IMR-90 (cell line): ENCODE measurements at places on chromosomes 12 and 14. TPM values are rescaled to one million over a fixed set of nuclear protein-coding genes. Genes with fewer than 3 reads are reported as not detected.

DNA sequence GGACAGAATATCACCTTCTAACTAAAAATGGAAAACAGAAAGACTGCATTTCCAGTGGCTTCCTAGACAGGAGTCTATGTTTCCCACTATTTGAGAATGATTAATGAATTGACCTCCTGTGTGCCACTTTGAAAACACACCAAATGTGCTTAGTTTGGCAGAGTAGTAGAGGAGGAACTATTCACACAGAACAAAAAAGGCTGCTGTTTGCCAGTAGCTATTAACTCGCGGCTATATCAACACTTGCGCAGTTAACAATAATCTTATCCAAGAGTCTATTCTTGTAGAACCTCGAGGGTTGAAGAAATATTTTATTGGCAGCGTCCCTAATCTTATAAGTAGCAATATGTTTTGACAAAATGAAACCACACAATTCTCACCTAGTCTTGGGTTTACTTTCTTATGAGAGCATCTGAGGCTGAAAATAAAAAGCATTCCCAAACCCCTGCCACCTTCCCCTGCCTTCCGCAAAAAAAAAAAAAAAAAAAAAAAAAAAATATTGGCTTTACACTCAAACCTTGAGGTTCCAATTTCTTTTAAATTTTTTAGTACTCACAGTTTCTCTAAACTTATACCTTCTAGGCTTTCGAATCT lies 127.3 kb upstream of the FLRT2 start:
- DNase-seq: no peak
- H3K27ac ChIP-seq: no peak overlapping the region
- H3K27me3 ChIP-seq: no peaks in the 10 kb centered on the region
- no peaks in the 10 kb centered on the region for H3K4me1 ChIP-seq
- no peak overlapping the region for H3K4me3 ChIP-seq
- no peaks in the 10 kb centered on the region for H3K36me3 ChIP-seq

GRCh38 chr14:90536092-90536491 lies 139.3 kb downstream of the CALM1 start:
- no peak overlapping the region for H3K4me3 ChIP-seq
- H3K27me3 ChIP-seq: no peaks in the 10 kb centered on the region
- DNase-seq: no peak
- no peak overlapping the region for H3K27ac ChIP-seq
- H3K4me1 ChIP-seq: peaks cover 6% of the 10 kb centered on the region

GRCh38 chr12:100840748-100841147 lies 46.2 kb downstream of the ANO4 start:
- H3K27me3 ChIP-seq: no peaks in the 10 kb centered on the region
- H3K27ac ChIP-seq: no peak overlapping the region
- H3K4me1 ChIP-seq: peaks cover 4% of the 10 kb centered on the region
- H3K36me3 ChIP-seq: no peaks in the 10 kb centered on the region
- no peak for DNase-seq

DNA sequence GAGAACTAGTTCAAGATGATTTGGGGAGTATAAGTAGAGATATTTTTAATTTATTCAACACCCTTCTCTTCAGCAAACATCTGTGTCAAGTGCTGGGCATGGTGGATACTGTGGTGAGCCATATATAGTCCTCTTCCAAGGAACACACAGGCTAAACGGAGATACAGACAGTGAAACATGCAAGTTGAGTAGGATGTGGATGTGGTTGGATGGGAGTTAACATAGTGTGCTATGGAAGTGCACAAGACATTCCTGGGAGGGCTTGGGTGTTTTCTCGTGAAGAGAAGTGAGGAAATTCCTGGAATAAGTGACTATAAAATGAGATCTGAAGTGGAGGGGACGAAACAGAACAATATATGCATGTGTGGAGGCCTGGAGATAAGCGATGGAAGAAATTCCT lies 181.1 kb upstream of the NPAS3 start:
- H3K36me3 ChIP-seq: no peaks in the 10 kb centered on the region
- H3K27me3 ChIP-seq: no peaks in the 10 kb centered on the region
- H3K27ac ChIP-seq: no peak overlapping the region
- H3K4me3 ChIP-seq: no peak overlapping the region
- no peak for DNase-seq

DNA sequence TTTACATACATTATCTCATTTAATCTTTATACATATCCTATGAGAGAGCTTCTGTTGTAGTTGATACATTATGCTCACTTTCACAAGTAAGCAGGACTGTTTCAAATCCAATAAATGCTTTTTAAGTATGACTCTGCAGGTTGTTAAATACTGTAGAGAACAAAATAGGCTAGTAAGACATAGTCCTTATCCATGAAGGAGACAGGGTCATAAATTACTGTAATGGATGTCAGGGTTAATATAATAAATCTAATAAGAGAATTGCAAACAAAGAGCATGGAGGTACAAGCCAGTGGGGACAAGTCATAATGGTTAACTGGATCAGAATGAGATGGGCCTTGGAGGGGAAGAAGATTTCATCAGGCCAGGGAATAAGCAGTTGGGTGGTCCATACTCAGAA lies 303.8 kb upstream of the RGS6 start:
- H3K4me1 ChIP-seq: peaks cover 2% of the 10 kb centered on the region
- DNase-seq: no peak
- peaks cover 7% of the 10 kb centered on the region for H3K36me3 ChIP-seq
- H3K27me3 ChIP-seq: no peaks in the 10 kb centered on the region
- H3K27ac ChIP-seq: no peak overlapping the region

- no peak overlapping the region for H3K27ac ChIP-seq
- DNase-seq: peak; percentile 20
- H3K36me3 ChIP-seq: no peaks in the 10 kb centered on the region
Measured at GRCh38 chr14:69943084-69943780, 64.0 kb downstream of the SMOC1 start.

DNA sequence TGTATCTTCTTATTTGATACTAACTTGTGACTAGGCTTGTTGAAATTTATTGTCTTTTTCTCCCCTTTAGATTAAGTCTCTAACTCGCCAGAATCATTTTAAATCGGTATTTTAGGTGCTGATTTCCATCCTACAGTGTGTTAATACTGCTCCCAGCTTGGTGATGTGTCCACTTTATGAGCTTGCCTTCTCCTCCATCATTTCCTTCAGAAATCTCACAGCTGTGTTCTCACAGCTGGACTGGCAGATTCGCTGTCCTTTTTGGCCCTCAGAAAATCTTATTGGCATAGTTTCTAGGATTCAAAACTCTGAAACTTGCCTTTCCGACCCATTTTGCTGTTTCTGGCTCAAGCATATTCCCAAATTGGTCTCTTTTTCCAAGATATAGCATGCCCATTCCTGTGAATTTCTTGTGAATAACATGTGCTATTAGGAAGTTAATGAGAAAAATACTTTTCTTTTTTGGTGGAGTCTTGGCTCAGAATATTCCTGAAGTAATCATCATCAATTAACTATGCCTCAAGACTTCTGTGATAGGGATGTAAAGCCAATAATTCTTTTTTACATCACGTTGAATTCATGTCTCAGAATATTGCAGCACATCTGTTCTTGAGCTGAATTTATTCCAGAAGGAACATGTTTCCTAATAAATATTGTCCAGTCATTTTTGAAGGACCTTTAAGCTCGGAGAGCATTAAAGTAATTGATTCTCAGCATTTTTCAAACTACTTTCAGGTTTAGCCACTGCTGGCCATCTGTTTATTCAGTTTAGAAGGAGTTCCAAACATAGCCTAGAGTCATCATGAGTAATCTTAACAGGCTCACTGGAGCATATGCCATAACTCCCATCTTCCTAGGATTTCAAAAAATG lies 50.0 kb upstream of the USP44 start:
- no peaks in the 10 kb centered on the region for H3K36me3 ChIP-seq
- no peak overlapping the region for H3K4me3 ChIP-seq
- DNase-seq: peak; percentile 94
- H3K4me1 ChIP-seq: peaks cover 15% of the 10 kb centered on the region

DNA sequence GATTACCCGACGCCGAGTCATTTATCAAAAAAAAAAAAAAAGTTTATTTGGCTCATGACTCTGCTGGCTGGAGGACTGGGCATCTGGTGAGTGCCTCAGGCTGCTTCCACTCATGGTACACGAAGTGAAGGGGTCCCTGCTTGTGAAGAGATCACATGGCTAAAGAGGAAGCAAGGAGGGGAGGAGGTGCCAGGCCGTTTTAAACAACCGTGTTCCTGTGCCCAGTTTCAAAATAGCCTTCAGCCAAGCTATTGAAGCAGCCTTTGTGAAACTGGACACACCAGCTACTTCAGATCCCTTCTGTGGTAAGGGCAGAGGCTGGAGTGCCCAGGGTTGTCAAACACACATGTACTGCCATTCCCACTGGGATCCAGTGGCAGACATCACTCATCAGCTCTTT lies 7.6 kb downstream of the POP5 start:
- H3K4me3 ChIP-seq: no peak overlapping the region
- H3K27ac ChIP-seq: no peak overlapping the region
- no peaks in the 10 kb centered on the region for H3K4me1 ChIP-seq
- no peak for DNase-seq
- H3K36me3 ChIP-seq: peaks cover 69% of the 10 kb centered on the region
- no peaks in the 10 kb centered on the region for H3K27me3 ChIP-seq

DNA sequence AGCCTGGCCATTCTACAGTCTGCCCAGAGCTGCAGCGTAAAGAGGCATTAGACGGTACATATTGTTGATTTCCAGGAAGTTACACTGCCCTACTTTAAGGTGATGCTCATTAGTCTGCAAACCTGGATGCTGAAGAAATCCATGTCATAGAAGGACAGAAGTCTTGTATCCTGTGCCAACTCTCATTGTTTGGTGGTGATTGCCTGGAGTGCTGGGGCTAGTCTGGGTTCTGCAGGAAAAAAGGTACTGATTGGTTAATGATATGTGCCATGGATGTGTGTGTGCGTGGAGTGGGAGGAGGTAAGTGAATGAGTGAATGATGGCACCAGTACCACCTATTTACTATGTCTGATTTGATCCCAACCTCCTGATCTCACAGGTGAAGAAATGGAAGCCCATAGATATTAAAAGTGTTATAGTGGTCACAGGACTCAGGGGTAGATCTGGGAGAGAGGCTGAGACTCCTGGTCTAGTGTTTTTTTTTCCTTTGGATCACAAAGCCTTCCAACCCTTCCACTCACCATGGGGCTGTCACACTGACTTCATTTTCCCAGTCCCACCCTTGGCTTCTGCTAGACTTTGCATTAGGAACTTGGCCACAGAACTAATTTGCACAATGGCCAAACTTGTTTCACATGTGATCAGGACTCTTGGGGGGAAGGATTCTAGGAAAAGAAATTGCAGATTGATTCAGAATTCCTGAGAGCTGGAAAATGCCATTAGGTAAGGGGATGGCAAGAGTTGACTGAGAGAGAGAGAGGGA lies 96.1 kb downstream of the TMX1 start:
- peaks cover 17% of the 10 kb centered on the region; the same call in 1 of the 2 replicates for H3K4me1 ChIP-seq
- H3K4me3 ChIP-seq: no peak overlapping the region
- no peak overlapping the region for H3K27ac ChIP-seq
- DNase-seq: no peak
- H3K36me3 ChIP-seq: no peaks in the 10 kb centered on the region
- H3K27me3 ChIP-seq: no peaks in the 10 kb centered on the region

DNA sequence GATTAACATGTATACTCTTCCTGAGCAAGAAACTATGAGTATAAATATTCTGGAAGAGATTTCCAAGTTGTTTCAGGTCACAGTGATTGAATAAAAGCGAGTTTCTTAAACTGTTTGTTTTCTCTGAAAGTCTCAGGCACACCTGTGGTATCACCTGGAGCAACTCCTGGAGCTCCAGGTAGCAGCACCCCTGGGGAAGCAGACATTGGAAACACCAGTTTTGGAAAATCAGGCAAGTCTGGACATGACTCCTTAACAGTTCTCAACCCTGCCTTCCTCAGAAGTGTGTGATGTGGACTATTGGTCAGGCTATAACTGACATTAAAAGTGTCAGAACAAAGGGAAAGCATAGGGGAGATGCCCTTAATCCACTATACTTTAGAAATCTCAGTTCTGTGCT lies 217.6 kb upstream of the CNTN1 start:
- no peak overlapping the region for H3K4me3 ChIP-seq
- no peak overlapping the region for H3K27ac ChIP-seq
- DNase-seq: no peak
- H3K4me1 ChIP-seq: no peaks in the 10 kb centered on the region
- H3K27me3 ChIP-seq: no peaks in the 10 kb centered on the region
- H3K36me3 ChIP-seq: no peaks in the 10 kb centered on the region

DNA sequence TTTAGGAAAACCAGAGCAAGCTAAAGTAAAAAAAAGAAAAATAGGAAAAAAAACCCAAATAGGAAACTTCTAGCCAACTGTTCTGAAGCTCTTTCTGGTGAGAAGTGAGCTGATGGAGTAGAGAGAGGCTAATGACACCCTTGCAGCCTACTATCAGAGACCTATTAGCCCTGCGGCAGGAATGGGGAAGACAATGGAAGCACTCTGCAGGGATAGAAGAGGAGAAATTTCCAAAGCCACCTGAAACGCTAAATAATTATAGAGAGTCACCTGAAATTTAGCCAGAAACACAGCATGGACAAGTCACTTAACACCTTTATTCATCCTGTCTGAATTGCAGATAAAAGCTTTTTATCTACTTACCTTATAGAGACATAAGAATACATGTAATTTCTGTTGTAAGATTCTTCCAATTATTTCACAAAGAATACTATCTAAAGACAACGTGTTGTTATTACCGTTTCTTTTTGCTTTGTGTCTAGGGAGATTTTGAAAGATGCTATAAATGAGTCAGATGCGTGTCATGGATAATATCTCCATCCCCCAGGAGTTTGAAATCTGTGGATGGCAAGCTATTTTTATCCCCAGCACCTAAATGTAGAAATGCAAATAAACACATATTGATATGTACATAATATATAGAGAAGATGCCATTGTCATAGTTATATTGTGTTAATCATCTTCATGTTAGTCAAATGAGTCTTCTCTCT lies 138.6 kb downstream of the TPH2 start:
- H3K4me3 ChIP-seq: no peak overlapping the region
- no peaks in the 10 kb centered on the region for H3K36me3 ChIP-seq

DNA sequence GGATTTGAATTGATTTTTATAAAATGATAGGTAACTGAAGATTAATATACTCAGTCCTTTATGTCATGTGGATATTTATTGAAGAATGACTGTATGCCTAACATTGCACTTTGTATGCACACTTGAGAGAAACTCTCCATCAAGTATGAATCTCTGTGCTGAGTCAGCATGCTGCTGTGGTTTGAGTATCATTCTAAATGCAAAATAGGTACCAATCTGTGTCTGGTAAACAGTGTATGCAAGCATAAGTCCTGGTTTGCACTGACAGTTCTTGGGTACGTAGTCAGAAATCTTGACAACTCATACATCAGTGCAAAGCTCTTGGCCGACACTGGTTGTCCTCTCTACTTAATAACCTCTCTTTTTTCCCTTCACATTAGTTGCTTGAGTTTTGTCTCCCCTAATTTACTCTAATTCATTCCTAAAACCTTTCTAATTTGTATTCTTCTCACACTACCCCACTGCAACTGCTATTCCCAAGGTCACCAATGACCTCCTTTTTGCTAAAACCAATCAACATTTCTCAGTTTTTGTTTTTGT lies 21.8 kb downstream of the MGAT4C start:
- H3K36me3 ChIP-seq: no peaks in the 10 kb centered on the region
- DNase-seq: no peak
- H3K27ac ChIP-seq: no peak overlapping the region

The EMP1 gene
- total RNA-seq: 137 and 570 TPM in 2 replicates

The ZNF664 gene
- 32.6 and 36.7 TPM in 2 replicates for total RNA-seq

The SERPINA12 gene
- total RNA-seq: not detected in 2 replicates

The C1R gene
- 19.4 and 38.4 TPM in 2 replicates for total RNA-seq

The RNU4-1 gene
- total RNA-seq: under 0.01 TPM in 2 replicates

The DHRS2 gene
- total RNA-seq: under 0.01 and 0.18 TPM in 2 replicates

The ZDHHC22 gene
- not detected in 2 replicates for total RNA-seq

The TAS2R7 gene
- not detected in 2 replicates for total RNA-seq

The GTF2A1 gene
- total RNA-seq: 41.9 and 60.4 TPM in 2 replicates

The FOXN4 gene
- not detected in 2 replicates for total RNA-seq
